Iris pigment epithelial cell (primary cell): ENCODE measurements at places on chromosomes 5 and 9.
A peak's percentile ranks its signal among the peaks of the same experiment; 100 is the strongest.

DNA sequence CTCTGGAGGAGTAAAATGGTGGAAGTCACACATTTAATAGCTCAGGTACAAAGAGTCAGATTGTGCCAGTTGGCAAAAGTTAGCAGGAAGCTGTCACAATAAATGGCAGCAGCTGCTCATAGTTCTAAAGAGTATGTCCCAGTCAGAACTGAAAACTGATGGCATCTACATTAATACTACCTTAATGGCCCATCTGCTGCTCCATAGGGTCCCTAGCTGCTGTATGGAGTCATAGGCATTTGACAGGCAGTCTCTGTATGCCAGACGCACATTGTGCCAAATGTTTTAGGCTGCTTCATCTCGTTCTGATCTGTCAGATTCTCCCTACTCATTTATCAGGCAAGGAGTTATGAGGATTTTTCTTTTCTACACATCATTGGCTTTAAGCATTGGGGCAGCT lies 515.8 kb upstream of the ARRDC3 start:
- DNase-seq = no peak

GRCh38 chr5:98209418-98209817 lies 564.0 kb upstream of the RGMB start:
- DNase-seq = no peak

DNA sequence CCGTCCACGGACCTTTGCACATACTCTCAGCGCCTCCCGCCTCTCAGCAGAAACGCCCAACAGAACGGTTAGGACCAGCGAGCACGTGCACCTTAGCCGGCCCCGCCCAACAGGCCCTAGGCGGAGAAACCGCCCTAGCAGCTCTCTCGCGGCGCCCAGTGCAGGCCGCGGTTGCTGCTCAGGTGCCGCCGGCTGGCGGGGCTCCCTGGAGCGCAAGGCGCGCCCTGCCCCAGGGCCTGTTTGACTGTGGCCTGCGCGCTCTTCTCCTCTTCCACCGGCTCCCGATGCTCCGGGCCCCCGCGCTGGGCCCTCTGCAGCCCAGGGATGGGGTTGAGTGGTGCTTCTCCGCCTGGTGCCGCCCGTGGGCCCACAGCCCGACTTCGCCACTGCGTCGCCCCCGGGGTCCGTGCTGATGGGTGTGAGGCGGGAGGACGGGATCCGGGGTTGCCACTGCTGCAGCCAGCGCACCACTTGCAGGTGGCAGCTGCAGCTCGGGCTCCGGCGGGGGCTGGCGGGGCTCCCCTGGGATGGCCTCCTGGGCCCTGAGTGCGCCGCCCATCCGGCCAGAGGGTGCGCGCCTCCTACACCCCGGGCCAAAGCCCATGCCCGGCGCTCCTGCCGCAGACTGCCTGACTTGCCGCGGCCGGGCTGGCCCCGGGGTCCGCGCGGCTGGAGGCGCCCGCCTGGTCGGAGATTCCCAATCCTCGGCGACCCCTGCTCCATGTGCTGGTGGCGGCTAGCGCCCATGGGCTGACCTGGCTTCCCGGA lies 1889.4 kb upstream of the CDH9 start:
- no peak for DNase-seq

DNA sequence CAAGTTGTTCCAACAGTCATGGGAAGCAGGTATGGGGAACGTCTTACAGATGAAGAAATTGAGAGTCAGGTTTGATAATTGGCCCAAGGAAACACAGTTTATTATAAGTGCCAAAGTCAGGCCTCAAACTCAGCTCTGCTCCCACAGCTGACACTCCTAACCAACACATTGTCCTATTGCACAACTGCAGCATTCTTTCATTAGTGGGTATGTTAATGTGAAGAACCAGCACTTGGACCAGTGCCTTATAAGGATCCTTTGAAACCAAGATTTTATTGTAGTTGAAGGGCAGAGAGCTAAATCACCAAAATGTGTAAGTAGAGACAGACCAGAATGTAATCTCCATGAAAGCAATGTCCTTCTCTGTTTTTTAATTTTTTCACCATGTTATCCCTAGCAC lies 56.1 kb downstream of the GRIA1 start:
- peak; percentile 45 for DNase-seq

GRCh38 chr5:56413546-56413945 lies 180.4 kb upstream of the ANKRD55 start:
- no peak for DNase-seq

GRCh38 chr5:83077662-83078261 lies 415 bp downstream of the XRCC4 start:
- DNase-seq = peak; percentile 46

GRCh38 chr5:157533011-157533481 lies 42.5 kb downstream of the ADAM19 start:
- DNase-seq = no peak
